ENCODE measurements at places on chromosomes 16 and 17.
A peak's percentile ranks its signal among the peaks of the same experiment; 100 is the strongest.

- DNase-seq = no peak
Observed at GRCh38 chr17:48753794-48754499, 25.4 kb upstream of the HOXB13 start.

DNA sequence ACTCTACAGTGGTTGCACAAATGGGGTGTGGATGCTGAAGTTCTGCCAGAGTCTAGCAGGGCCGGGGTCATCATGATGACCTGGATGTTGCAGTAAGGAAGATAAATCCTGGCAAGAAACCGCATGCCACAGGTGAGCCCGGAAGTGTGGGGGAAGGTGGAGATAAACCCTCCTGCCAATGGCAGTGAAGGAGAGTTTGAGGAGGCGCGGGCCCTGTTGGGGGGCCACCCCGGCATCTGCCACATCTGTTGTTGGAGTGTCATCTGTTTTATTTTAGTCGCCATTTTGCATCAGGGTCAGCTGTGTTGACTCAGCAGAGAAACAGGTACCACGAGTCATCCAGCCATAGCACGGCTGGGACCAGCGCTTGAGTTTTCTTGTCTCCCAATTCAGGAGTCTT, 173.8 kb upstream of the CHMP6 start:
- no peak for DNase-seq

DNA sequence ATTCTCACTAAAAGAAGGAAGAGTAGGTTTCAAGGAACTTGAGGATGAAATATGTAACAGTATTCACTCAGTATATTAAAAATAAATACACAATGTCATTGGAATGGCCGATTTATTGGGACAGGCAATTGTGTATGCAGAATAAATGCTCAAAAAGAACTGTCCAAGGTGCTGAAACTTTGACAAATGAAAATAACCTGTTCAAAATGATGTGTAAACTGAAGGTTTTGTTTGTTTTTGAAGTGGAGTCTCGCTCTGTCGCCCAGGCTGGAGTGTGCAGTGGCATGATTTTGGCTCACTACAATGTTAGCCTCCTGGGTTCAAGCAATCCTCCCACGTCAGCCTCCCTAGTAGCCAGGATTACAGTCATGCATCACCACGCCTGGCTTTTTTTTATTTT, 318.7 kb upstream of the RBFOX1 start:
- DNase-seq = no peak

DNA sequence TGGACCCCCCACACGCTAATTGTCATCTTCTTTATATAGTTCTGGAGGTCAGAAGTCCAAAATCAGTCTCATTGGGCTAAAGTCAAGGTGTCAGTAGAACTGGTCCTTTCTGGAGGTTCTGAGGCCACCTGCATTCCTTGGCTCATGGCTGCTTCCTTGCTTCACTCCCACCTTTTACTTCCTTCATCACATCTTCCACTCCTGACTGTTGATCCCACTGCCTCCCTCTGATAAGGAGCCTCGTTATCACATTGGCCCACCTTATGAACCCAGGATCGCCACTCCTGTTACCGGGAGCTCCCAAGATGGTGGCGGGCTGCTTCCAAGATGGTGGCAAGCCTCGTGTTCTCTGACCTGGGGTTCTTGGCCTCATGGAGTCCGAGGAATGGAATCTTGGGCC, 83.0 kb downstream of the CDC27 start:
- DNase-seq = no peak

GRCh38 chr16:4452674-4453073, 21.8 kb downstream of the NMRAL1 start:
- no peak for DNase-seq

- DNase-seq = no peak
Observed at GRCh38 chr16:11392041-11392581, 46.9 kb downstream of the RMI2 start.

DNA sequence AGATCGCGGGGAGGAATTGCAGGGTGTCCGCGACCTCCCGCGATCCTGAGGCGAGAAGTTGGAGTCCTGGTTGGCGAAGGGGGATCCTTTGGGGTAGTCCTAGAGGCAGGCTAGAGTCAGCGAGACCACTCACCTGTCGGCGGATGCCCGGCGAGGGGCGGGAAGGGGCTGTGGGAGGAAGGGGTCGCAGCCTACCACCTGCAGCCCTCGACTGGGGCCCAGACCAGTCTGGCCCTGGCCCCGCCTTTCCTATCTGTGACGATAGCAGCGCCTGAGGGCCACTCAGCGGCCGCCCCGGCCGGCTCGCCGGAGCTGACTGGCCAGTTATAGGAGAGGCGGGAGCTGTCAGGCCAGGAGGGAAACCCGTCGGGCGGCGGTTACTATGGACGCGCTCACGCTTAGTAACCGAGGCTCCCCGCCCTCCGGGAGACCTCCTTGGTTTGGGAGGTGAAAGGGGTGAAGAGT, at the start of gene TEKT3:
Gene TEKT3 (minus strand): TSS at position 213 of the 465 bp plus-strand sequence. CDS start 10,012 bp downstream, outside the sequence.
- no peak for DNase-seq

- no peak for DNase-seq
Observed at GRCh38 chr17:65712383-65713267, 151.2 kb upstream of the AXIN2 start.

GRCh38 chr16:79970551-79971236, 370.2 kb upstream of the MAF start:
- no peak for DNase-seq

GRCh38 chr16:29675811-29676643, 3.0 kb upstream of the QPRT start:
- DNase-seq = no peak

DNA sequence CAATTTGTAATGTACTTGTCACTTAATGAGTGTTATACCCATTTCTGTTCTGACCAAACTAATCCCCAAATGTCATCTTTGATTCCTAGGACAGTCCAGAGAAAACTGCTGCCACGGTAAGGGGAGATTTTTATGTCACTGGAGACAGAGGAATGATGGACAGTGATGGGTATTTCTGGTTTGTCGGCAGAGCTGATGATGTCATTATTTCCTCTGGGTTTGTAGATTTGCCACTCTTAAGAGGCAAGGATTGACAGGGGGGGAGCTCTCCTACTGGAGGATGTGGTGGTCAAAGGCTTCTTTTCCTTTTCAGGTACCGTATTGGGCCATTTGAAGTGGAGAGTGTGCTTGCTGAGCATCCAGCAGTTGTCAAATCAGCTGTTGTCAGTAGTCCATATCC, 12.5 kb downstream of the THUMPD1 start:
- no peak for DNase-seq

DNA sequence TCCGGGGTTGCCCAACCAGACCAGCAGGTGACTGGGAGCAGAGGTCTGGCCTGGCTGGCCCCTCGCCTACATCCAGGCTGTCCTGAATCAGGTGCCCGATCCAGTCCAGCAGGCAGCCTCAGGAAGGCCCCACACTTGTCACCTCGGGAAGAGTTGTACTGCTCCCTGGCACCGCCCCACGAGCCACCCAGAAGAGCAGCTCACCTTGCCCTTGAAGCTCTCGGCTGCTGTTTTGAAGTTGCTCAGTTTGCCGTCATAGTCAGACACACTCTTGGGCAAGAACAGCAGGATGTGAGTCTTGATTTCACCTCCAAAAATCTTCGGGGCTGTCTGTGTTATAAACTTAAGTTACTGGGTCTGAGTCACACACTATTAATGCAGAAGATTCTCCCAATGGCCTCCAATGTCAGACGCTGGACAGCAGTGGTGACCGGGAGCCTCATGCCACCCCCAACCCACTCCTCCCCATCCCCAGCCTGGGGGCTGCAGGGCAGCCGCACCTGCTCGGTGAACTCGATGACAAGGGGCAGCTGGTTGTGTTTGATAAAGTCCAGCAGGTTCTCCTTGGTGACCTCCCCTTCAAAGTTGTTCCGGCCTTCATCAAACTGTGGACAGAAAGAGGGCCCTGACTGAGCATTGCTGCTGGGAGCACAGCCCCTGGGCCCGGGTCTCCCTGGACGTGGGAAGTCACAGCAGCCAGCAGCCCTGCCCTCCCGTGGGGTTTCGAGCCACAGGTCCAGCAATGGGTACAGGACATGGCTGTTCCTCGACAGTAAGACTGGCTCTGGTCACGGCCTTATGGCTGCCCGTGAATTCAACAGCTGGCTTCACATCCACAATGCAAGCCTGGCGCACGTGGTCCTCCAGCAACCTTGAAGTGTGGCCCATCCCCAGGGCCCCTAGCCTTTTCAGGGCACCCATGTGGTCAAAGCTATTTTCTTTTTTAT, 12.2 kb upstream of the PPP1R27 start:
- DNase-seq = no peak

DNA sequence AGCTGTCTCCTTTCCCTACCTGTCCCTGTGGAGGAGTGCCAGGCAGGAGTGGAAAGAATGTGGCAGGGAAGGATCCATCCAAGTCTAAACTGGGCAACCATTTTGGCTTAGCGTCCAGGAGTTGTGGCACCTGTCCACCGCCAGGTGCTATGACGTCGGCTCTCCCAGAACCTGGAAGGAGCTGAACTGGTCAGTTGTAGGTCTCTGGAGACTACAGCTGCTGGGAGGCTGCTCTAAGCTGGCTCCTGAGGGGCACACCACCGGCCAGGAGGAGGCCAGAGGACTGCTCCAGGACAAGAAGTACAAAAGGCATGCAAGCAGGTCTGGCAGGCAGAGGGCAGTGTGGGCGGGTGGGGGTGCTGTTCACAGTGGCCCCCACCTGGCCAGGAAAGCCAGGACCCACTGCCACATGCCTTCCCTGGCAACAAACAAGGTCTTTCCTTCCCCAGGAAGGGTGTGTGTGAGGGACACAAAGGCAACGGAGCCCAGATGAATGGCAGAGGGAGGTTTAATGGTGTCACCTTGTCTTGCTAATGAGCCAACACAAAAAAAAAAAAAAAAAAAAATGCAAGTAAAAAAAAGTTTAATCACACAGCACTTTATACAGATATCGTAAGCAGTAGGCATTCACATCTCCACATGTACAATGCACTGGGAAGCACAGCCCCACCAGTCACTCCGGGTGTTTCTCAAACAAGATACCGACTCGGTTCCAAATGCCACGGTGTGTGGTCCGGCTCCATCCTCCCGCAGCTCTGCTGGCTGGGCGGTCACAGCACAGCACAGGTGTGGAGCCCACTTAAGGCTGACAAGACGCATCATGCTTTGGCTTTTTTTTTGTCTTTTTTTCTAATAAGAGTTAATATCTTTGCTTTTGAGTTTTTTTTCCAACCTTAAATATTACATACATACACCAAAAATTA, 4.8 kb downstream of the SPHK1 start:
- DNase-seq = no peak

DNA sequence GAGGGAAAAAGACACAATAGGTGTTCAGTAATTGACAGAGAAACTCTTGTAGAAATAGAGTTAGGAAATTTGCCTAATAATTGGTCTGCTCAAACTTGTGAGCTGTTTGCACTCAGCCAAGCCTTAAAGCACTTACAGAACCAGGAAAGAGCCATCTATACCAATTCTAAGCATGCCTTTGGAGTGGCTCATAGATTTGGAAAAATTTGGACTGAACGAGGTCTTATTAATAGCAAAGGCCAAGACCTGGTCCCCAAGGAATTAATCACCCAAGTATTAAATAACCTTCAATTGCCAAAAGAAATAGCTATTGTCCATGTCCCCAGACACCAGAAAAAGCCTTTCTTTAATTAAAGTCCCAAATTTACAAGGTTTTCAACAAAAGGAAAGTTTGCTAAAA, 90.3 kb downstream of the EMP2 start:
- DNase-seq = no peak

DNA sequence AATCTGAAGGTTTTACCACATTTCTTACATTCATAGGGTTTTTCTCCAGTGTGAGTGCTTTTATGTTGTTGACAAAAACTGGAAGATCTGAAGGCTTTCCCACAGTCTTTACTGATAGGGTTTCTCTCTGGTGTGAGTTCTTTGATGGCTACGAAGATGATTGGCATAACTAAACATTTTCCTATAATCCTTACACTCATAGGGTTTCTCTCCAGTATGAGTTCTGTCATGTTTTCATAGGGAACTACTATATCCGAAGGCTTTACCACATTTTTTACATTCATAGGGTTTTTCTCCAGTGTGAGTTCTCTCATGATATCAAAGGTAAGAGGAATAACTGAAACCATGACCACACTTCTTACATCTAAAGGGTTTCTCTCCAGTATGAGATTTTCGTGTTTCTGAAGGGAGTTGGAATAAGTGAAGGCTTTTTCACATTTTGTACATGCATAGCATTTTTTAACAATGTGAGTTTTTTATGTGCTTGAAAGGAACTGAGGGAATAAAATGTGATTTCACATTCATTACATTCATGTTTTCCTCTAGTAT, 1987.7 kb downstream of the TP53TG3F start:
- no peak for DNase-seq

DNA sequence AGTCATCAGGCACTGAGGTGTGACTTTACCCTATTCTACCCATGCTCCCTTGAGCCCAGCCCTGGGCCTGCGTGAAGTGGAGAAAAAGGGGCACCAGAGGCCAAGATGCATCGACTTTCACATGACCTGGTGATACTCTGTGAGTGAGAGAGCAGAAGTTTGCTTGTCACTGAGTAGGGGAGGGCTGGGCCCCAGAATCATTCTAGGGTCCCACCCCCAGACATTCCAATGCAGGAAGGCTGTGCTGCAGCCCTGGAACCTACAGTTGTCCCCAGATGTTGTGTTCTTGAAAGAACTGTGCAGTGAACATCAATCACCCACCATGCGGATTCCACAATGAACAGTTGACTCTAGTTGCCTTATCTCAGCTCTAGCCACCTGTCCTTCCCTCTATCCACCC, 6.2 kb upstream of the RMI2 start:
- DNase-seq = no peak

- peak; percentile 40 for DNase-seq
Observed at GRCh38 chr17:81831957-81832607, 1.0 kb downstream of the MCRIP1 start.

GRCh38 chr16:84526794-84527531, 22.5 kb upstream of the MEAK7 start:
- DNase-seq = no peak

DNA sequence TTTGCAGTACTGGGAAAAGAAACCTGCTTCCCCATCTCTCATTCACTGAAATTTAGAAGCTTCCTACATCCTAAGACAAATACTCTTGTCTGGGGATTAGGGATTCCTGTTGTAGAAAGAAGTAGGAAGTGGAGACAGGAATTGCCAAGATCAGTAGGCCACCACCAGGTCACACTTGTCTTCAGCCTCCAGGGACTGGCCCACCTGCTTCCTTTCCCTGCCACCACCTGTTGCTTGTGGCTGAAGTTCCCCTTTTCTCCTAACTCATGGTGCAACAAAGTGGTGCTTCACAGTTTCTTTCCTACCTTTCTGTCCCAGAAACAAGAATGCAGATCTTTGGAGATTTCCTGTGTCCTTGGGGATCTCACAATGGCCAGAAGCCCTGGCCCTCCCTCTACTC, 82.4 kb downstream of the WNT3 start:
- DNase-seq = no peak

GRCh38 chr16:29808219-29808900, 2.0 kb downstream of the MAZ start:
- DNase-seq = no peak

GRCh38 chr17:39352511-39352910, 48.9 kb downstream of the FBXL20 start:
- DNase-seq = no peak

- peak; percentile 92 for DNase-seq
Observed at GRCh38 chr16:70438969-70439862, at the start of gene ST3GAL2. Gene ST3GAL2 (minus strand): TSS chr16:70439100. CDS start chr16:70398530, 40,570 bp downstream.

Measured in activated CD4-positive, alpha-beta T cell treated with anti-CD3 and anti-CD28 coated beads, Interleukin-2, amount 50 U/mL, for 1 hour (primary cell).